ENCODE measurements at places on chromosomes 3 and 15.
A peak's percentile ranks its signal among the peaks of the same experiment; 100 is the strongest.

GRCh38 chr3:10648181-10648580 is 142.8 kb upstream of the ATP2B2 start:
- DNase-seq: no peak

GRCh38 chr15:29670998-29671981 is 151.0 kb downstream of the TJP1 start:
- no peak for DNase-seq

DNA sequence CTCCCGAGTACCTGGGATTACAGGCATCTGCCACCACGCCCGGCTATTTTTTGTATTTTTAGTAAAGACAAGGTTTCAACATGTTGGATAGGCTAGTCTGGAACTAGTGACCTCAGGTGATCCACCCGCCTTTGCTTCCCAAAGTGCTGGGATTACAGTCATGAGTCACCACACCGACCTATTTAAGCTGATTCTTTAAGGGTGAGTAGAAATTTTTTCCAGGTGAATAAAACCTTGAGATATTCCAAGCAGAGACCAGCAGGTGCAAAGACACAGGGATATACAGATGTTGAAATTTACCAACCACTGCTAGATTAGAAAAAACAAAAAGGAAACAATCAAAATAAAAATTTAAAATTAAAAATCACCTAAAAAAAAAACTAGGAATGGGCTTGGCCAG is 74.4 kb upstream of the CHRNB4 start:
- no peak for DNase-seq

GRCh38 chr3:5840056-5840455 is 652.5 kb downstream of the EDEM1 start:
- no peak for DNase-seq

DNA sequence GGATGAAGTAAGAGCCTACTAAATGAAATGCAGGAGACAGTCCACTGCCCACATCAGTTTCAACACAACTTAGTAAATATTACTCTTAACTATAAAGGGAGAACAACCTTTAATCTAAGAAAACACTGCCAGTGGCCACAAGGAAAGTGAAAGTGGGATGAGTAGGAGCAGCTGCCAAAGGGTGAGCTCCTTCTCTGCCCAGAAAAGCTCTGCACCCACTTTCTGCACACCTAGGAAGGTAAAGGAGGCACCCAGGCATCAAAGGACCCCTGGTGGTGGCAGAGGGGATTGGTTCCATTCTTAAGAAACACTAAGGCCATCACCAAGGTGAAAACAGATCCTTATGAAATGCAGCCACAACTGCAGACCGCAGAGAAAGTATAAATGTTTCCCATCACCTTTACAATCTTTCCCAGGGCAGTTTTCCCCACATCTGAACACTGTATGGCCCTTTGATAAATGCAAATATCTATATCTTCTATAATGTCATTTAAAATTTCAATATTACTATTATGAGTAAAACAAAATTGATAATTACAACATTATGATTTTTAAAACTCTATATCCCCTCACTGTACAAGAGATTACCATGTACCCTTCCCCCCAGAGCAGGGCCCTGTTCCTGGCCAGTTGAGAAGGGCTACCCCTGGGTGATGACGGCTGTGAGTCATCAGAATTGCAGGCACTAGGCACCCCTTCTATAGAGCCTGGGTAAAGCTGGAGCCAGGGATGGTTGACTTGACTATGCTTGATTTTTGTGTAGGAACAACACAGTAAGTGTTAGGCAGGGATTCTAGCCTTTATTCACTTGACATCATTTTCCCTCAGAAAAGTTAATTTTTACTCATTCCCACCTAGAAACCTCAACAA is 92.0 kb downstream of the SNRK start:
- DNase-seq: no peak

GRCh38 chr3:138038725-138039462 is 28.9 kb downstream of the CLDN18 start:
- DNase-seq: no peak

DNA sequence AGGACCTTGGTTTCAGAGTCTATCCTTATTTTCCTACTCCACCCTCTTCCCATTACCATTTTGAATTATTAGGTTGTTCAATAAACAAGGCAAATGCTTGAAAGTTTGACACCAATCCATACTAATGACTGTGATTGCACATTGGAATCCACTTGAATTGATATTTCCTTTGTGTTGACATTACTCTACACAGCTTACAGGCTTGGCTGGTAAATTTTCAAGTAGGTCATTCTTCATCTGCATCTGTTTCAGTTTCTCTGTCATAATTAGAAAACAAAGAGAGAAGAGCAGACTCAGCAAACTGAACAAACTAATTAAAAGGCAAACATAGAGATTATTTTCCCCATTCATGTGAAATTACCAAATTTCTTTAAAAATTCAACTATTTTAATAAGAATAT is 732.9 kb upstream of the BCHE start:
- DNase-seq: no peak

DNA sequence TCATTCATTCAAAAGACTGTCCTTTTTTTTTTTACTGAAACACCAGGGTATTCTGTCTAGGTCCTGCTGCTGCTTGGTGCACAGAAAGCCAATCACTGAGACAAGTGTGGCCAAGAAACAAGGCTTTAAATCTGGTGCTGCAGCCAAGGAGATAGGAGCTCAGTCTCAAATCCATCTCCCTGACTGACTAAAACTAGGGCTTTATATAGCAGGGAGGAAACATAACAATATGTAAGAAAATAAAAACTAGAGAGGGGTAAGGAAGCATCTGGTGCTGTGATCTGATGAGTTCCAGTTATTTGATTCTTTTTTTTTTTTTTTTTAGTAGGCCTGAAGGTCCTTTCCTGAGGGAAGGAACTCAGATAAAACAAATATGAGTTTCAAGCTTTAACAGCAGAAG is 139.8 kb downstream of the ATG7 start:
- DNase-seq: no peak

DNA sequence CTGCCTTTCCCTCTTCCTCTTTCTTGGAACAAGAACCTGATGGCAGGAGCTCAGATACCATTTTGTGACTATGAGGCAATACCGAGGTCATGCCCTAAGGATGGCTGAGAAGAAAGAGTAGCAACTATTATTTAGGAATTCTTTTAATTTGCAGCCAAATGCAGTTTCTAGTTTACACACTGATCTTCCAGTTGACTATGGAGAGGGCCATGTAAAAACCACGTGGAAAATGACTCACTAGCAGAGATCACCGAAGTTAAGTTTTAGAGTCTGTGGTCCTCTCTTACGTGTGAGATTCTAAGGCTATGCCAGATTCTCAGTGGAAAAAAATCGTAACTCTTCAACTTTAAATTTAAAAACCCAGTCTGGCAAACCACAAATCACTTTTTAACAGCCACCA is 7.8 kb downstream of the BNC1 start:
- no peak for DNase-seq

DNA sequence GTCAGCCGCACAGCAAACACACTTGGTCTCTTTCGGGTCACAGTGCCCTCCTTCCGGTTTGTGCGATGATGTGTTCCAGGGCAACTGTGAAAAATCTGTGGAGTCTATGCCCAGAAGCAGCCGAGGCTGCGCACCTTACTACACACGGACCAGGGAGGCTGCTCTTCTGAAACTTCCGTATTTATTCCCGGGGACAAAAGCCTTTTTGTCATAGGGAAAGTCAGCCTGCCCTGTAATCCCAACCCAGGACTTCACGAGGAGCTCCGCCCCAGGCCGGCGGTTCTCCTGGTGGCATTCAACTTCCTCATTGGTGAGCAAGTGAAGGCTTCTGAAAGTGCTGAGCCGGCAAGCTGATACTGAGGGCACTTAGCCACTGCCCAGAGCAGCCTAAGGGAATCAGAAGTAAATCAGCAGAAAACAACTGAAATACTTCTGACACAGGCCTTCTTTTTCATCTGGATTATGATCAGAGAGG is 126.5 kb downstream of the FMN1 start:
- peak; percentile 64 for DNase-seq

DNA sequence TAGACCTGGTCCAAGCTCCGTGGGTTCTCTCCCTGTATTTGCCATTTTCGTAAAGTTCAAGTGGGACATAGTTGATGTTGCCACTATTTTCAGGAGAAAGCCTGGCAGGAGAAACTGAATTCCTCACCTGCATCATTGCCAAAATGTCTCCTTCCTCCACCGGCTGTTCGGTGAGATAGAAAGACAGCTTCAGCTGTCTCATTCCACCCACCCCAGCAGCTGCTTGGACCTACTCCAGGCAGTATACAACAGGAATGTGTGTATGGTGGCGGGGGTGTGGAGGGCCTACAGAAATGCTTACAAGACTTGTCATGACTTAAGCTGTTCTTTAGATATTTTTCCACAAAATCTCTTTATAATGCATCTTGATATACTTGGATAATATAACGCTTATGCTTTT is 132.7 kb upstream of the RAP2B start:
- peak; percentile 84 for DNase-seq

- DNase-seq: no peak
Measured at GRCh38 chr15:67173786-67174185, 80.7 kb downstream of the AAGAB start.

GRCh38 chr15:48913141-48913540 is 35.2 kb downstream of the EID1 start:
- DNase-seq: no peak

GRCh38 chr3:10336761-10337160 is 15.8 kb upstream of the SEC13 start:
- DNase-seq: no peak

DNA sequence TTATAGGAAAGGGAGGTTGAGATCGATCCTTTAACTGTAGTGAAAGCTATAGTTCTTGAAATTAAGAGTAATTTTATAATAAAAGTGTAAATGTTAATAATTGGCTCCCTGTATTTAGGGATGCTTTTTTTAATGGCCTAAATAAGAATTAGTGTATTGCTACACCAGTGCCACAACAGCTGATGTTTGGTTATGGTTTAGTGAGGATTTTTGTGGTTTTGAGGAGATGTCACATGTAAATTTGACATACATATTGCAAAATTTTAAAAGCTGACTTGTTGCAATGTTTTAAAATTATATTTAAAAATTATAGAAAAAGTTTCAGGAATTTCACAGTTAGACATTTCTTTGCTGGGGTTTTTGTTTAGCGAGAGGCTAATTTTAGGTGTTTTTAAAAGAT is 3.9 kb downstream of the TSC22D2 start:
- no peak for DNase-seq

DNA sequence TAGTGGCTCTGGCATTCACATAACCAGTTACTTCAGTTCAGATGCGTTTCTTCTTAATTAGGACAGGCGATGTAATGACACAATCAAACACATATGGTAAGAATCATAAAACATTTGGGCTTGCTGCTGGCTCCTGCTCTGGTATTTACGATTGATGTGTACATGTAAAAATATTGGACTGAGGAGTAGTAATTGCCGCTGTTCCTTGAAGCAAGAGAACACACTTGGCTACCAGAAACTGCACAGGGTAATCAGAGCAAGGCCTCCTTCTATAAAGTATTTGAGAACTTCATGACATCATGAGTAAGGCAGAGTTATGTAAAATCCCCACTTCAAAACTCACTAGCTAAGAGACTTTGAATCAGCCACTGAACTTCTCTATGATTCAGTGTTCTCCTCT is 158.1 kb downstream of the SSR3 start:
- DNase-seq: no peak

DNA sequence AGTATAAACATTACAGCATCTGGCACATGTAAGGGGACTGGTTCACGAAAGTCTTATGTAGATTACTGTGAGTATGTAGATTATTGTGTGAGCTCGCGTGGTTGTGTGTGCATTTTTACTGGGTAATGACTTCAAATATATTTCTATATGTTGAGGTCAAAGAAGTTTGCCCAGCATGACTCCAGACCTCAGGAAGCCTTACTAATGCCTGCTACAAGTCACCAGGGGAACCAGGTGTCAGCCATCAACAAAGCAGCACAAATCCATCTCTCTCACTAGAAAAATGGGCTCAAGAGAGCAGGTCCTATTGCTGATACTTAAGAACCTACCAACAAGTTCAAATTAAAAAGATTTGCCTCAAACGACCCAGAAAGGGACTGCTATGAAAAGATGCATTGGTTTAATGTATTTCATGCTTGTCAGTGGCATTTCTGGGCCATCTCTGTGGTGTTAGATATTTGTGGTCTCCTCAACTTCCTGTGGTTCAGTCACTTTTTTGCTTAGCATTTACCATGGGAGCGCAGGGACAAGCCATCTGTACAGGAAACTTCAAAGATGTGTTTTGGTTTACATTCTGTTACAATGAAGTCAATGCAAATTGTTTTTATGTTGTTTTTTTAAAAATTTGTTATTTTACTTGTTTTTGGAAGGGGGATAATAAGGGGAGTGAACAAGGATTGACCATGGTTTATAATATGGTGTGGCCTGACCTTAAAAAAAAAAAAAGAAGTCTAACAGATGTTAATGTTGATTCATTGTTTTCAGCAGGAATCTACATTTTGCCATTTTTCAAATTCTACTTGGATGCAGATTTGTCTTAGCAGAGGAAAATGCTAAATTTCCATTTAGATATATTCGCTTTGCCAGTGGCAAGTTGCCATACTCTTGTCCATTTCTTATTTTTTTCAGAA is 172.1 kb upstream of the ADAMTS9 start:
- DNase-seq: no peak
